ENCODE measurements at places on chromosomes 3 and 15. TPM values are rescaled to one million over a fixed set of nuclear protein-coding genes. Genes with fewer than 3 reads are reported as not detected.

The IL12A gene
- 0.36 TPM for polyA plus RNA-seq

- DNase-seq, result no peak
Measured at GRCh38 chr3:13621381-13622221, 72.7 kb downstream of the FBLN2 start.

The THRB gene
- 4.3 TPM for polyA plus RNA-seq

GRCh38 chr3:155736381-155736780 is 8.5 kb downstream of the PLCH1 start:
- no peak for DNase-seq

The CHRNA5 gene
- polyA plus RNA-seq, result 3.7 TPM

All from HepG2 (cell line).